ENCODE measurements at places on chromosomes 2 and 18.

DNA sequence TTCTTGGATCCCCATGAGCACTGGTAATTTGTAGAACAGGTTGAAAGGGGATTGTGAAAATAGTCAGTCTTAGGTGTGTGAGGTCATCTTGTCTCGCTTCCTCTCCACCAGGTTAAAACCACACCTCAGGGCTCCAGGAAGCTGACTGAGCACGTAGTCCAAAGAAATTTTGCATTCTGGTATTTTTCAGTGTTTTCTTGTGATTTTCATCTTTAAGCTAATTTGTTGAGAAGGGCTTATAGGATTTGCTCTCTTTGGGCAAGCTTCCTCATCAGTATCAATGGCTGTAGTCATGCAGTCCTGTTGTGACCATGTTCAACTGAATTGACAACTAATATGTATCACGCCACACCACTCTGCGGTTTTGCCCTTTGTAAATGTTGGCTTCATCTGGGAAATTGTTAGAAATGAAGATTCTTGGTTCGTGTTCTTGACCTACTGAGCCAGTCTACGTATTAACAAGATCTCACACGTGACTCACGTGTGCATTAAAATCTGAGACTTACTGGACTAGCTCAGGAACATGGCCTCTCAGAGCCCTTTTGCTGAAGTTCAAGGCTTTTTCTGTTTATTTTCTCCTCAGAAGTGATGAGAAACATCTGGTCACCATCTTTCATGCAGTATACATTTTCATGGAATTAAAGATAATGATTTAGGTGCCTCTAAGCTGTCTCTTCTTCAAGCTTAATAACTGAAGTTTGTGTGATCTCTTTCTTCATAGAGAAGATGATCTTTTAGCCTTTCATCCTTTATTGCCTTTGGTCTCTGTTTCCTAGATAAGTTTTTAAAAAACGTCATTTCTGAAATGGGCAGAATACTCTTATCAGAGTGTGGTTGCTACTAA lies 32.8 kb downstream of the FMNL2 start:
- DNase-seq, result no peak

- DNase-seq, result no peak
Observed at GRCh38 chr2:218811382-218811781, 20.2 kb downstream of the PRKAG3 start.

GRCh38 chr2:239768031-239768790 lies 256.9 kb downstream of the NDUFA10 start:
- no peak for DNase-seq

DNA sequence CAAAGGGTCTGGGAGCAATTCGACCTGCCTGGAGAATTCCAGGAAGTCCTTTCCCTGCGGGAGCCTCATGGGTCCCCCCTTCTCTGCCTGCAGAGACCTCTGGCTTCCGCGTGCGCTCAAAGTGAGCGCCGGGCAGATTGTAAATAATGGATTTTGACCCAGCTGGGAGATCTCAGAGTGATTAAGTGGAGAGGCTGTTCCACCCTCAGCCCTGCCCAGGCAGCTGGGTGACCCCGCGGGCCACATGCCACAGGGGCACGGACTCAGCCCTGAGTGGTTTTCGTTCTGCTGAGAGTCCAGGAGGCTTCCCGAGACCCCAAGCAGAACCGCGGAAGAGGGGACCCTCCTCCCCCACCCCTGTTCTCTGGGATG lies 1.2 kb downstream of the KCNG2 start:
- no peak for DNase-seq

DNA sequence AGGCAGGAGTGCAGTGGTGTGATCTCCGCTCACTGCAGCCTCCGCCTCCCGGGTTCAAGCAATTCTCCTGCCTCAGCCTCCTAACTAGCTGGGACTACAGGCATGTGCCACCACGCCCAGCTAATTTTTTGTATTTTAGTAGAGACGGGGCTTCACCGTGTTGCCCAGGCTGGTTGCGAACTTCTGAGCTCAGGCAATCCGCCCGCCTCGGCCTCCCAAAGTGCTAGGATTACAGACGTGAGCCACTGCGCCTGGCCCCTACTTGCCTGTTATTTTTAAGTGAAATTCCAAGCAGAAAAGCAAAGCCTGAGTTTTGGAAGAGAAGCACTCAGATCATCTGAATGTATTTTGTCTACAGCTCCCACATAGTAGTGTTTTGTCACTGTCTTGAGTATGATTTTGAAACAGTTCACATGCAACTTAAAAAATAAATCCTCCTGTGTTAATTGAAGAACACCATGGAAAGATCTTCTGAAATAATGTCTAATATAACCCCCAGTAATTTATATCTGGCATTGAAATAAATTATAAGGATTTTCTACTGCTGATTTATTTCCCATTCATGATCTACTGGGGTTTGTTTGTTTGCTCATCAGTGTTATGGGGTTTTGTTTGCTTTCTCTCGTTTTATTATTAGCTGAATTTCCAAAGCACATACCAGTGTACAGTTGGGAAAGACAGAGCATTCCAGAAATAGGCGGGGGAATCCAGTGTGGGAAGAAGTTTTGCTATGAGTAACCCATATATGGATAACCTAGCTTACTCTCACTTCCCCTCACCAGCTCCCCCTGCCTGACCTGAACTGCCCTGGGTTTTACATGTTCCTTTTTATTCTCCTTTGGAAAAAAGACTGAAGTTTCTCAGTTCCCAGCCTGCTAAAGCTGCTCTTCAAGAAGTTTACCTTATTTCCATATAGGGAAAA lies 80.1 kb upstream of the MAP3K20 start:
- DNase-seq, result no peak

DNA sequence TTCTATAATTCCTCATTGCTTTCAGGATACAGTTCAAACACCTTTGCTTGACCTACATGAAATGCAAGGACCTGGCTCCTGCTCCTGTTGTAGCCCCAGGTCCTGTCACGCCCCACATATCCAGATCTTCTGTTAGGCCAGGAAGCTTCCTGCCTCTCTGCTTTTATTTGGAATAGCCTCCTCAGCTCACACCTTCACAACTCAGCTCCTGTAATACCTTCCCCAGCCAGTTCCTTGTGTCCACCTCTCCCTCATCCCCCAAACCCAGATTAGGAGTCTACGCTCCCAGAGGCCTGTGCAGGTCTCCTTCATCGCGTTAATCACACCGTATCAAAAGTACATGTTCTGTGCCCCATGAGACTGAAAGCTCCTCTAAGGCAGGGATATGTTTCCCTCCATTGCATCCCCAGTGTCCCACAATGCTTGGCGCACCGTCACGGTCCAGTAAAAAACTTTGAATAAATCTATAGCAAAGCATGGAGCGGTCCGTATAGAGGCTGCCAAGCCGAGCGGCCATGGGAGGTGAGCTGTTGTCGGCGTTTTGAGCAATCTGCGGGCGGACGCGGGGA lies 371 bp downstream of the MDH1B start:
- DNase-seq, result no peak
